ENCODE measurements at places on chromosomes 5 and 9. TPM values are rescaled to one million over a fixed set of nuclear protein-coding genes. Genes with fewer than 3 reads are reported as not detected.

- DNase-seq = no peak
Observed at GRCh38 chr9:79390781-79391770, 180.7 kb upstream of the TLE4 start.

- no peak for DNase-seq
Observed at GRCh38 chr5:117863586-117864296, 1124.6 kb downstream of the DTWD2 start.

DNA sequence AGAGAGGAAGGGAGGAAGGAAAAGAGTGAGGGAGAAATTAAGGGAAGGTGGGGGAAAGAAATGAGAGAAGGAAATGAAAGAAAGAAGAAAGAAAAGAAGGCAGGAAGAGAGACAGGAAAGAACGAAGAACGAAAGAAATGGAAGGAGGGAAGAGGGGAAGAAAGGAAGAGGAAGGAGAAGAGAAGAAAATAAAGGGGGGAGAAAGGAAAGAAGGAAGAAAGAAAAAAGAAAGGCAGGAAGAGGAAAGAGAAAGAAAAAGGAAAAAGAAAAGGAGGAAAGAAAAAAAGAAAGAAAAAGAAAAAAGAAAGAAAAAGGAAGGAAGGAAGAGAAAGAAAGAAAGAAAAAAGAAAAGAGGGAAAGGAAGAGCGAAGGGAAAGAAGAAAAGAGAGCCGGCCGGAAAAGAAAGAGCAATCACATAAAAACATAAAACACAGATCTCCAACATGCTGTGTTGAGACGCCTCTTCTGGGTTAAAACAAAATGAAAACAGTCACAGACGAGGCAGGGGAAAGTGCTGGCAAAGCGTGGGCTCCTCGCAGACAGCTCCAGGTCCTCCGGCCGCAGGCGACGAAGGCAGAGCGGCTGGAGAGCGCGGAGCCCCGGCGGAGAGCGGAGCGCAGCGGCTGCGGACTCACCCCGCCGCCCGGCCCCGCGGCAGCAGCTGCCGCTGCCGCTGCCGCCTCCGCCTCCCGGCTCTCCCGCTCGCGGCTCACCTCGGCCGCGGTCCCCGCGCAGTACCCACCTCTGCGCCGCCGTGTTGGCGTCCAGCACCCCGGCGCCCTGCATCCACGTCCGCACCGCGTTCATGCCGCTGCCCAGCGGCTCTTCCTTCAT is 896 bp downstream of the EBF1 start:
- DNase-seq = peak; percentile 41

DNA sequence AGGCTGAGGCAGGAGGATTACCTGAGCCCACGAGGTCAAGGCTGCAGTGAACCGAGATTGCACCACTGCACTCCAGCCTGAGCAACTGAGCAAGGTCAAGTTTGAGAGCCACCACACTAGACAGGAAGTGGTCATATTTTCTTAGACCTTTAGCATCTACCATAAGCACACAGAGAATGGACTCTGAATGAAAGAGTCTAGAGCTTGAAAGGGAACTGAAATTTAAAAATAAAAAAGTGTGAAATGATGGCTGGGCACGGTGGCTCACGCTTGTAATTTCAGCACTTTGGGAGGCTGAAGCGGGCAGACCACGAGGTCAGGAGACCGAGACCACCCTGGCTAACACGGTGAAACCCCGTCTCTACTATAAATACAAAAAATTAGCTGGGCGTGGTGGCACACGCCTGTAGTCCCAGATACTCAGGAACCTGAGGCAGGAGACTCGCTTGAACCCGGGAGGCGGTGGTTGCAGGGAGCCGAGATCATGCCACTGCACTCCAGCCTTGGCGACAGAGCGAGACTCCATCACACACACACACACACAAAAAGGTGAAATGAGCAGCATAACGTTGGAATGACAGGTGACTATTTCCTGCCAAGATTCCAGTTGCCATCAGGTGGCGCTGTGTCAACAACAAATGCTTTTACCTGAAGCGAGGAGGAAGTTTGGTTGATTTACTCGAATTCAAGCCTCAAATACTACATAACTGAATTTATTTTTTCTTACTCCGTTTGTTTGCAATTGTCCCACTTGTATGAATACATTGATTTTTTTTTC is 21.3 kb upstream of the AK3 start:
- peak; percentile 24 for DNase-seq

ECSCR gene
- 4.9 TPM for total RNA-seq

CARTPT gene
- 2.9 TPM for total RNA-seq

FOXD4L5 gene
- under 0.01 TPM for total RNA-seq

FOXD4L6 gene
- total RNA-seq = 0.82 TPM

Data from frontal cortex (tissue), 4 donors.